Panc1 (cell line): ENCODE measurements at places on chromosomes 7 and 10.

DNA sequence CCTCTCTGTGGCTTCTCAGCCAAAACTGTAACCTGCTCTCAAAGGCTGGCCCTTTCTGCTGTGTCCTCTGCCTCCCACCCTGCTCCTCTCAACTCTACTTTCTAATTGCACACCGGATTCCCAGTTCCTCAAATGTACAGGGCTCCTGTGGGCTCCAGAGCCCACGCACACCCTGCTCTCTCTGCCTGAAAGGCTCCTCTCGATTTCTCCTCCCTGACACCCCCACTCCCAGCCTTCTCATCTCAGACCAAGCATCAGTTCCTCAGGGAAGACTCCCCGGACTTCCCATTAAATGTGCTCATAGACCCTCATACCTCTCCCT, 111.7 kb upstream of the STEAP1B start:
- DNase-seq = no peak

DNA sequence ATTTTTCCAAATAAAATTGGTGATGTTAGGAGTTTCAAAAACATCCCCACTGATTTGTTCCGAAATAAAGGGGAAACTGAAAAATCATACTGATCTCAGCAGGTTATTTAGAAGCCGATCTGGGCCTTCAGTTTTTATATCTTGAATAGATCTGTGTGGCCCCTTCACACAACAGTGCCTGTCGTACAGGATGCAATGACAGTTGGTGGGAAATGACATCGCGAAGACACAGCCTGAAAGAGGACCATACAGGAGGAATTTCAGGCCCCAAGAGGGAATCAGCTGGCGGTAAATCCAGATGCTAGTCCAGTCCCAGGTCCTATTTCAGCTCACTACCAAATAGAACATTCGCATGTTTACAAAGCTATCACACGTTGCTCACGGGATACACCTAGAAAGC, 3.0 kb downstream of the H2BK1 start:
- DNase-seq = no peak

- DNase-seq = no peak
Observed at GRCh38 chr10:49161411-49161997, 26.7 kb downstream of the TMEM273 start.

DNA sequence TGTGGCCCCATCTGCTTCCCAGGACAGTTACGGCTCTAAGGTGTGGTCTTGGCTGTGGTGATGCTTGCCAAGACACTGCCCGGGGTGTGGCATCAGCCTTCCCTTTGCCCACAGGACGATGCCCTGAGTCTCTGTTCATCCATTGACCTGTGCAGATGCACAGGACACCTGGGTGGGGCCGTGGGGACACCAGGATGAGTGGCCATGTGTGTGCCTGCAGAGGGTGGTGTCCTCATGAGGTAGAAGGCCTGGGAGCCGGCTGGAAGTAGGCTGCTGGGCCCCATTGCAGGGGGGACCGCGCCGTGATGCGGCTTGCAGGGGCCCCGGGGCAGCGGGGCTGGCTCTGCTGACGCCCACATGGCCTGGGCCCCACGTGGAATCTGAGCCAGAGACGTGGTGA, 22.4 kb upstream of the PWWP2B start:
- DNase-seq = no peak

DNA sequence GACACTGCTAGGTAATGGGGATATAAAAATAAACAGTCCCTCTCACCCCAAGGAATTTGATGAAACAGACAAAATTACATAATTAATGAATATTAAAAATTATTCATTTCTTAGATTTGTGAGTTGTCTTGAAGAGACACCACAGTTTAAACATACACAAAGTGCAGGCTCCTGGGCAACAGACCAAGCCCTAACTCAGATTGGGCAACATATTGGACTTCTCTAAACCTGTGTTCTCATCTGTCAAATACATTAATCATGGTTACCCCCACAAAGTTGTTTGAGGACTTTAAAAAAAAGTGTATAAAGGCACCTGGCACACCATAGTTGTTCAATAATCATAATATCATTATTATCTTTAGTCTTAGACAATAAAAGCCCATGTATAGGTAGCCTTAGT, 62.5 kb upstream of the CAPZA2 start:
- no peak for DNase-seq

- DNase-seq = no peak
Observed at GRCh38 chr10:79443338-79444198, 1.9 kb downstream of the ZCCHC24 start.

DNA sequence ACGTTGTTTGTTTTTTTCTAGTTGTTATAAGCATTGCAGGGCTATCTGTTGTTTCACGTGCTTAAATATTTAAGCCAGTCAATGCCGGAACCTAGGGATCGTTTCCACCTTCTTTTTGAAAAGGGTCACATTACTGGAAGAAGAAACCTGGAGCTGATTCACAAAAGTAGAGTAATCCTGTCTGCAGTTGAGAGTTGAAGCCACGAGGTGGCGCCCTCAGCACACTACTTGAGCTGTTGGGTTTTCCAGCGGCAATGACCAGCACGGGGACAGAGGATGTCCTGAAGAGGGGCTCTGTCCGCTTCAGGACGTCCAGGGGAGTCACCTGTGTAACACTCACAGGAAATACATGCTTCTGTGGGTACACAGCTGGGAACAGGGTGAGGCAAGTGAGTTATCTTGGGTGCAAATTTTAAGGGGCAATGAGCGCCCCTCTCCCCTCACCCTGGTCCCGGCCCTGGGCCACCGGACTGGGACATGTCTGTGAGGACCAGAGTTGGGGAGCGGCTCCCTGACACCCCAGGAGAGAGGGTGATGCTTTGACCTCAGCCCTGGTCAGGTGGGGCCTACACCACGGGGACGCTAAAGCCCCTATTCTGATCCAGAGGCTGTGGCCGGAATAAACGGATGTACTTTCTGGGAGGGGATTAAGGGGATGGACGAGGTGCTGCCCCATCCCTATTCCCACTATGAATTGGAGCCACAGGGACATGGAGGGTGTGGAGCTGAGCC, 26.3 kb upstream of the WDFY4 start:
- DNase-seq = peak; percentile 41

- no peak for DNase-seq
Observed at GRCh38 chr10:44781131-44781530, 130.0 kb upstream of the TMEM72 start.
